Spleen (tissue), 13 donors: ENCODE measurements at places on chromosomes 3 and 15. TPM values are rescaled to one million over a fixed set of nuclear protein-coding genes. Genes with fewer than 3 reads are reported as not detected.
A peak's percentile ranks its signal among the peaks of the same experiment; 100 is the strongest.

GRCh38 chr3:10557250-10557649 is 51.9 kb upstream of the ATP2B2 start:
- no peak for DNase-seq

GRCh38 chr3:123789760-123790159 is 94.4 kb downstream of the MYLK start:
- no peak for DNase-seq

Gene HYPK
- 29.2 TPM for total RNA-seq

Gene MAGEL2
- not detected for total RNA-seq

Gene ECE2
- total RNA-seq, result not detected

GRCh38 chr15:46129145-46129544 is 494.3 kb downstream of the SQOR start:
- DNase-seq, result no peak

DNA sequence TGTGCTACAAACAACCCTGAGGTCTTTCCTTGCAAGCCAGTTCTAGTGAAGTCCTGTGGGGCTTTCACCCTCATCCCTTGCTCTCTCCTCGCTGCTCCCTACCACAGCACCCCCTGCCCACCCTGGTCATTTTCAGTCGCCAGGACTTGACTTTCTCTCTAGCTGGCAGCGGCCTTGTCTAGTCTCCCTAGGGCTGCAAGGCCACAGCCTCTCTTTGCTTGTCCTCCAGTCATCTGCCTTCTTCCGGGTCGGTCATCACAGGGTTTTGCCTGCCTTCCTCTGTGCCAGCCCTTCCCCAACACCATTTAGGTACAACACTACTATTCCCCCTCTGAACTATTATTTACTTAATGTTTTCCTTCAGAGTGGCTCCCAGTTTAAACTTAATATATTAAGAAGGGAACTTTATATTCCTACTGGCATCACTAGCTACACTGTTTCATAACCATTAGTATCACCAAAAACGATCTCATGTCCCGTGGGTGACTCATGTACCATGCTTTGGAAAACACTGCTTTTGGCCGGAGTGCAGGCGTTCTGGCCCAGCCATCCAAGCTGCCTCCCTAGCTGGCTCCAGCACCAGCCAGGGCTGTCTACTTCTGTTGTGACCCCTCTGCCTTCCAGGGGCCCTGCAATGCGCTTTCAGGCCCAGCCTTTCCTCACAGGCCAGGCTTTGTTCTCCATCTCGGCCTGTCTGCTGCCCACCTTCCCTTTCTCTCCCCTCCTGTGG is 21.4 kb downstream of the FAH start:
- DNase-seq, result no peak

Gene GOLGA8G
- not detected for total RNA-seq

GRCh38 chr3:186588632-186589031 is 18.1 kb downstream of the DNAJB11 start:
- DNase-seq, result no peak

GRCh38 chr15:73493922-73494321 is 51.0 kb downstream of the REC114 start:
- no peak for DNase-seq

DNA sequence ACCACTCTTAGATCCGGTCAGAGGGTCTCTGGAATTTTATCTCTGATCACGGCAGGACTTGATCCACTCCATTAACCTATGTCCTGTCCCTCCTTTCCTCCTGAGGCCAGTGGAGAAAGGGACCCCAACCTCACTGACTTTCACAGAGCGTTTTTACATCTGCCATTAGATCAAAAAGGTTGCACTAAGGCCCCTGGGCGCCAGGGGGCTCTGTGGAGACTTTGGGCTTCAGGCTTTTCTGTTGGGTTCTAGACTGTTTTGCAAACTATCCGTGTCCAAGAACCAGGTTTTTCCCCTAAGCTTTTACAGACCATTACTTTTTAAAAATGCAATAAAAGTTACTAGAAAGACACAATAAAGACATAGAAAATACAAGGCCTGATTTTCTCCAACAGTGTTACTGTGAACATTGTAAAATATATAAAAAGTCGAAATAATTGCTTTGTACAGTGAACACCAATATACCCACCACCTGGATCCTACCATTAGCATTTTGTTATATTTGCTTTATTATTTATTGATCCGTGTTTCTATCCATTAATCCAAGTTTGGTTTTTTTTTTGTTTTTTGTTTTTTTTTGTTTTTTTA is 159.7 kb downstream of the POLR2M start:
- DNase-seq, result no peak

GRCh38 chr3:160372780-160373179 is 26.2 kb downstream of the IFT80 start:
- no peak for DNase-seq

Gene FOXL2NB
- total RNA-seq, result not detected

Gene SATB1
- total RNA-seq, result 57.2 TPM

Gene KBTBD12
- not detected for total RNA-seq

Gene OXSM
- 9.4 TPM for total RNA-seq

Gene TP63
- total RNA-seq, result 0.09 TPM

DNA sequence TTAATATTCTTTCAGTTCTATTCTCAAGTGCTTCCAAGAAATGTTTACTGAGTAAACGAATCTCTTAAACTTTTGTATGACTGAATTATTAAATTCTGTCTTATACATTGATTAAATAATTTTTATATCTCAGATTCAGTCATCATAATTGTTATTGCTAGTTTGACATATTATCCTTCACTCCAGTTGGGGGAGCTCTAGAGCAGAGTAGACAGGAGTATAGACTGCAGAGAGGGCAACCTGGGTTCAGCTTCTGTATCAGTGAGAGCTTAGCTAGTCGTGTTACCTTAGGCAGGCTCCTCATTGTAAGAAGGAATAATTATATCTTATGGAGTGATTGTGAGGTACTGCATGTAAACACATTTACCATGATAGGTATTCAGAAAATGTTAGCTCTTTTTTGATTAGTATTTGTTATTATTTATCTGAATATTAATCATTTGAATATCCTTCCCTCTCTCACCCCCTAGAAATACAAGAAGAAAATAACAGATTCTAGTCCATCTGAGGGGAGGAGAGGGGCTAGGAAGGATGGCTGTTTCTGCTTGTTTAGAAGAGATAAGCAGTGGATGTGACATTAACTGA is 31.0 kb upstream of the ZCWPW2 start:
- no peak for DNase-seq

GRCh38 chr3:54951405-54951804 is 23.5 kb upstream of the LRTM1 start:
- DNase-seq, result no peak

DNA sequence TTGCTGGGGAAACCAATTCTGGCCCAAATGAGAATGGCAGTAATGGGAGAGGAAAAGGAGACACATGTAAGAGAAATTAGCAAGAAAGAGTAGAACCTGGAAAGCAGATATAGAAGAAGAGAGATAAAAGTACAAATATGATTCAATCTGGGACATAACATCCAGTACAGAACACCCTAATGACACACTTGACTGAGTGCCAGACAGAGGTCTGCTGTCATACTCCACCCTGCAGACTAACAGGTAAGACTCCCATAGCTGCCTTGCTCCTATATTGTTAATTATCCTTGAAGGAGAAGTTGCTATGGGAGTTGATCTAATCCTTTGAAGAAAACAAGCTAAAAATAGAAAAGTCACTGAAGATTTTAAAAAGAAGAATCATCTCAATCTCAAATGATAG is 21.1 kb downstream of the CCPG1 start:
- no peak for DNase-seq

GRCh38 chr15:29043736-29044502 is 158.1 kb downstream of the APBA2 start:
- peak; percentile 17 for DNase-seq

DNA sequence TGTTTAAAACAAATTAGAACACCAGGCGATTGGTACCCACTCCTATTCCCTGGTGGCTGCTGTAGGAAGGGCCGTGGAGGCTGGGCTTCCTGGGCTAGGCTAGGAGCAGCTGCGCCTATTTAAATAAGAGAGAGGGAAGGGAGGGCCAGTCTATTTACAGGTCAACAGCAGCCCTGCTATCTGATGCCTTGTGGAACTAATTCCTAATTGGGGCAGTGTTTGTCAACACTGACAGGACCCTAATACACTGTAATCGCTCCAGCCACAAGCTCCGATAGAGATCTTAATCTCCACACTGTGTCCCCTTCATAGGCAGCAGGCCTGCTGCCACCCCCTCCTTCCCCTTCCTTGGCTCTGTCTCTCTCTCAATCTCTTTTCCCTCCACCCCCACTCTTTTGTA is 116.9 kb upstream of the SOX14 start:
- DNase-seq, result no peak

DNA sequence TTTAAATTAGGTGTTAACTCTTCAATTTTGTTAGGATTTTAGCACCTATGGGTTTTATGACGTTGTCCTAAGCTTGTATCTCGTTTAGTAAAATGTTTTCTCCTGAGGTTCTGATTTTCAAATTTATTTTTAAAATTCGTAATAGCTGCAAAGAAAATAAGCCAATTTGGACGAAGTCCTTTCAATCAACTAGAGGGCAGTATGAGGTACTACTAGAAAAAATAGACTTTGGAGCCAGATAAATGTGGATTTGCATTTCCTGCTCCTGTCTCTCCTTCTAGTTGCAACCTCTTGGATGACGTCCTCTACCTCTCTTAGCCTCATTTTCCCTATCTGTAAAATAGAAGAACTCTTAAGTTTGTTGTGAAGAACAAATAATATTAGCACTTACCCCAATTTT is 81.1 kb downstream of the SLTM start:
- DNase-seq, result no peak

GRCh38 chr3:152051501-152052404 is 178.3 kb downstream of the SUCNR1 start:
- DNase-seq, result no peak

- DNase-seq, result peak; percentile 86
These were observed 319 bp downstream of the LNP1 start for GRCh38 chr3:100401674-100402041.

Gene C3orf70
- 6.1 TPM for total RNA-seq

Gene RETNLB
- not detected for total RNA-seq

Gene SSUH2
- total RNA-seq, result 3.5 TPM

DNA sequence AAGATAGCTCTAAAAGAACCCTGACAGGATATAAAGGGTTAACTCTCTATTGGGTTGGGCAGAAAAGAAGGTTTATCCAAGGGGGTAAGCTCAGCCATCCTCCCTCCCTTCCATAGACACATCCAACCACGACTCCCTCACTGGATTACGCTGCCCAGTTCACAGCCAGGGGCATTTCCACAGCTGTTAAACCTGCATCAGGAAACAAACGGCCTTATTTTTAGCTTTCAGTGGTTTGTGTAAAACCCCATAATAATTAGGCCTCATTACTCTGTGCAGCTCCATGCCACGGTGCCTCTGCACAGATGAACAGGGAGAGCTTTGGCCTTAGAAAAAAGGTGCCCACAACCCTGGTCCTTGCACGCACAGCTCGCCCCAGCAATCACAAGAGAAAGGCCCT is 110.6 kb downstream of the GABRB3 start:
- DNase-seq, result no peak

GRCh38 chr3:131033480-131034080 is 6.9 kb downstream of the NEK11 start:
- no peak for DNase-seq

DNA sequence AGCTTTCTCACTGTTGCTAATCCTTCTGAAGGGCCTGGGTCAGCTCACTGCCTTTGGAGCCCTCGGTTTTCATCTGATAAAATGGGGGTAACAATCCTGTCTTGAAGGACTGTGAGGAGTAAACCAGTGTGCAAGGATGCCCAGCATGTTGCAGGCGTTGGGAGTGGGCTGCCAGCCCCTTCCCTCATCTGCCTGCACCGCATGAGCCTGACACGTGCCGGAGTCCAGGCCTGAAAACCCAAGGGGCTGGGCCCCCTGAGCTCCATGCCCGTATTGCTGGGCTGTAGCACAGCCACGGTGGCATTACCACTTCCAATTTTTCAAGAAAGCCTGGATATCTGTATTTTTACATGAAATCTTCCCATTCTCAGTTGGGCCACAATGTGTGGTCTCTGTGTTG is 98.1 kb downstream of the DNAJB8 start:
- DNase-seq, result peak; percentile 50

Gene CLDN18
- total RNA-seq, result not detected

DNA sequence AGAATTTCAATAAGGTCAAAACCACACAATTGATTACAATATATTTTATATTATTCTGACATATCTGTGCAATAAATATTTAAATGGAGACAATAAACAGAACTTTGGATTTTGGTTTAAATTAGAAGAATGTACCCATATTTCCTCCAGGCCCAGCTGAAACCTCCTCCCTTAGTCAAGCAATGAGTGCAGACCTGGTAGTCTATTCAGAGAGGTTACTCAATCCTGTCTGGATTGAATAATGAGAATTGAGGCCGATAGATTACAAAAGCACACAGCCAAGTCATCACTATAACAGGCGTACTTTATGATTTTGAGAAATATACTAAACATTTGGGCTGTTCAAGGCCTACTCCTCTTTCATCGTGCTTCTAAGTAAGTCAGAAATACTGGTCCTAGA is 114.5 kb upstream of the STRIT1 start:
- no peak for DNase-seq

DNA sequence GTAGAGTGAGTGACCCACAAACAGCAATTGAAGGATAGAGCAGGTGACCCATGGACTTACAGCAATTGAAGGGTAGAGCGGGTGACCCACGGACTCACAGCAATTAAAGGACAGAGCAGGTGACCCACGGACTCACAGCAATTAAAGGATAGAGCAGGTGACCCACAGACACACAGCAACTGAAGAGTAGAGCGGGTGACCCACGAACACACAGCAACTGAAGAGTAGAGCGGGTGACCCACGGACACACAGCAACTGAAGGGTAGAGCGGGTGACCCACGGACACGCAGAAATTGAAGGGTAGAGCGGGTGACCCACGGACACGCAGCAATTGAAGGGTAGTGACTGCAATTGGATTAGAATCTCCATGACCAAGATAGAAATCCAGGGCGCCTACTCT is 9.8 kb upstream of the TNK2 start:
- peak; percentile 23 for DNase-seq

- DNase-seq, result no peak
These were observed 130.6 kb downstream of the DOCK3 start for GRCh38 chr3:50805321-50805720.

Gene RBSN
- 32.6 TPM for total RNA-seq

Gene SLC12A8
- total RNA-seq, result 1.9 TPM

GRCh38 chr3:4957978-4958377 is 21.3 kb upstream of the BHLHE40 start:
- no peak for DNase-seq

Gene SH3GL3
- not detected for total RNA-seq

GRCh38 chr3:98259-98654 is 98.3 kb upstream of the CHL1 start:
- no peak for DNase-seq

GRCh38 chr3:142263112-142263511 is 37.7 kb upstream of the GK5 start:
- no peak for DNase-seq

Gene STX19
- 0.95 TPM for total RNA-seq
